Chondrocyte (in vitro differentiated cells): ENCODE measurements at places on chromosomes 5 and 9. TPM values are rescaled to one million over a fixed set of nuclear protein-coding genes. Genes with fewer than 3 reads are reported as not detected.

Gene TMEM8B
- 17.4 to 18.2 TPM (median 18.1 TPM) in 3 replicates for total RNA-seq

Gene LHX6
- not detected in 3 replicates for total RNA-seq

Gene IRX2
- total RNA-seq: 9.1 to 11.5 TPM (median 9.2 TPM) in 3 replicates

DNA sequence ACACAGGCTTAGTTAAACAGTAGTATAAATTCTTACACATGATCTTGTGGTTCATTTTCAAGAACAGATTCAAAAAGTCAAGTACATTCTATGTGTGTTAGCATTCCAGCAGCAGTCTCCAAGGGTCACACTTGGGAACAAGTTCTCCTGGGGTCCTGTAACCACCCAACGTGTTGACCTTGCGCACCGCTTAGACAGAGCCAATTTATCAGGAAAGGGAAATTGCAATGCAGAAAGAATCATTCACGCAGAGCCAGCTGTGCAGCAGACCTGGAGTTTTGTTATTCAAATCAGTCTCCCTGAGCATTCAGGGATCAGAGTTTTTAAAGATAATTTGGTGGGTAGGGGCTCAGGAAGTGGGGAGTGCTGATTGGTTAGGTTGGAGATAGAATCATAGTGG lies 8.5 kb upstream of the RXFP3 start:
- H3K36me3 ChIP-seq: no peaks in the 10 kb centered on the region
- no peak overlapping the region for H3K27ac ChIP-seq
- no peak overlapping the region for H3K4me3 ChIP-seq
- no peaks in the 10 kb centered on the region for H3K4me1 ChIP-seq

- H3K4me3 ChIP-seq: no peak overlapping the region
- H3K36me3 ChIP-seq: no peaks in the 10 kb centered on the region
- no peak overlapping the region for H3K27ac ChIP-seq
These were observed 180.5 kb downstream of the ENC1 start for GRCh38 chr5:74459984-74460383.

GRCh38 chr9:73167614-73168013 lies 15.9 kb downstream of the ANXA1 start:
- H3K36me3 ChIP-seq: peaks cover 48% of the 10 kb centered on the region
- no peak overlapping the region for H3K4me3 ChIP-seq
- no peak overlapping the region for H3K27ac ChIP-seq
- no peak for DNase-seq

DNA sequence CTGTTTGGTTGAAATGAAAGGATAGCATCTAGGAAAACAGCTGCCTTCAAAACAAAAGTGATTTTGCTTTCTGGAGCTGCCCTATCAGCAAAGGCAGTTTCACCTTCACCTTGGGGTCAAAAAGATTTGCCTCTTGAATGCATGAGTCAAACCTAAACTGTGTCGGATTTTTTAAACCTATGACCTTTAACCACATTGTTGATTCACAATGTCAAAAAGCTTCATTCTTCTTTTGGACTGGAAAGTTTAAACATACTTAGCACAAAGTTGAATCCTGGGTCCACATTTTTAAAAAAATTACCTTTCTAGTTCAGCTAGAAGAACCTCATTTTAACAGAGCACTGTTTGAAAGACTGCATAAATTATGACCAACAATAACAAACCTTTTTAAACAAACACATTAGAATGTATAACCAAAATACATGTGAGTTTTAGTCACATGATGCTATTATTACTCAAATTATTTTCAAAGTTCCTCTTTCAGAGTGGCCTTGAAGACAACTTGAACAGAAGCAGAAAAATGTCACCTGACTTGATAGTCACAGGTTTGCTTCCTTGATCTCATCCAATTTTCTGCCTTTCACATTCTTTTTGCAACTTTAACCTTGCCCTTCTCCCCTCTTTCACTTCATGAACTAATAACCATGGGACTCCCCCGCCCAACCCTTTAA lies 109.7 kb upstream of the LHFPL2 start:
- no peak overlapping the region for H3K27ac ChIP-seq
- H3K4me1 ChIP-seq: peaks cover 35% of the 10 kb centered on the region
- no peak overlapping the region for H3K4me3 ChIP-seq
- H3K36me3 ChIP-seq: no peaks in the 10 kb centered on the region

- H3K27ac ChIP-seq: peak overlapping the region; percentile 91
- H3K27me3 ChIP-seq: no peaks in the 10 kb centered on the region
- H3K4me3 ChIP-seq: peak overlapping the region; percentile 22
- peaks cover 50% of the 10 kb centered on the region for H3K4me1 ChIP-seq
These were observed 118.0 kb downstream of the VAV2 start for GRCh38 chr9:133874060-133874657.

DNA sequence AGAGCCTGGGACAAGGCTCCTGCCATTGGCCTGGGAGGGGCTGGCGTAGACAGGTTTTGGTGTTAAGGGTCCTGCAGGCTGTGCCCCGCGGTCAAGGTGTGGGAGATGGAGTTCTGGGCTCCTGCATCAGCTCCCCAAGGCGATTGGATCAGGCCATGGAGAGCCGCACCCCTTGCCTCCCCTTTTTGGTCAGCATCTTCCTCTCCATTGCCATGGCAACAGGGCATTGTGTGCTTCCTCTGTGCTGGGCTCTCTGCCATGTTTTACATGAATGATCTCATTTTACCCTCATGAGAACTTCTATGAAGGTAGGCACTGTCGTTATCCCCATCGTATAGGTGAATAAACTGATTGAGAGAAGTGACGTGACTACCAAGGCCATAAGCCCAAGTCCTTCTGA lies 344.3 kb upstream of the CLINT1 start:
- no peaks in the 10 kb centered on the region for H3K36me3 ChIP-seq
- H3K4me1 ChIP-seq: peaks cover 5% of the 10 kb centered on the region
- H3K27me3 ChIP-seq: no peaks in the 10 kb centered on the region
- no peak overlapping the region for H3K4me3 ChIP-seq
- H3K27ac ChIP-seq: no peak overlapping the region
- DNase-seq: no peak

DNA sequence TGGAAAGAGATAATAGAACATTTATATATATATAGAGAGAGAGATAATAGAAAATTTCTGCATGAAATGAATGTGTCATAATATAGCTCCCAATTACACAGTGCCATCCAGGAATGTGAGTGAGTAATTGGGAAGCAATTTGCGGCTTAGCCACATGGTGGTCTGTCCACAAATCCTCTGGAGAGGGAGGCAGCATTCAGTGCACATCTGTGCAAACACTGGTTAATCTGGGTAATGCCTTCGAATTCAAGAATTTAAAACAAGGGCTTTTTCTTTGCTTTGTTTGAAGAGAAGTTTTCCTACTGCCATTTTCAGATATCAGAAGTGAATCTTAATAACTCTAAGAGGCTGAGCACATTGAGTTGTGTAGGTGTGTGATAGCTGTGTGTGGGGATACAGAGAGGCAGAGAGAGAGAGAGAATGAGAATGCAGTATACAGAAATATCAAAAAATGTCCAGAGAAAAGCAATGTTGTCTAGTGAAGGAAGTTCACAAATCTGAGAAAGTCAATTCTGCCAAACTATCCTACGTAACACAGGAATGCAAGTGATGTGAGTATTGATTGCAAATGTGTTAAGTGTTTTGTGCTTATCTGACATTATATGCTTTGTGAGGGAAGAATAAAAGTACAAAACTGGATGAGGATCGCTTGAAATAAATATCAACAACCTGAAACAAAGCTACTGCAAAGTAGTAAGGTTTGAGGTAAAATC lies 134.6 kb downstream of the EDIL3 start:
- no peaks in the 10 kb centered on the region for H3K27me3 ChIP-seq
- H3K4me3 ChIP-seq: peak overlapping the region; percentile 14
- H3K4me1 ChIP-seq: peaks cover 48% of the 10 kb centered on the region
